Activated T-helper 17 cell treated with anti-CD3 and anti-CD28 coated beads, Interleukin-2, amount 50 U/mL, for 72 hours (primary cell): ENCODE measurements at places on chromosomes 2 and 18. TPM values are rescaled to one million over a fixed set of nuclear protein-coding genes. Genes with fewer than 3 reads are reported as not detected.

Gene PARD3B
- 1.5 TPM for total RNA-seq

GRCh38 chr2:9029721-9030120, 26.2 kb upstream of the MBOAT2 start:
- ATAC-seq: no peak

DNA sequence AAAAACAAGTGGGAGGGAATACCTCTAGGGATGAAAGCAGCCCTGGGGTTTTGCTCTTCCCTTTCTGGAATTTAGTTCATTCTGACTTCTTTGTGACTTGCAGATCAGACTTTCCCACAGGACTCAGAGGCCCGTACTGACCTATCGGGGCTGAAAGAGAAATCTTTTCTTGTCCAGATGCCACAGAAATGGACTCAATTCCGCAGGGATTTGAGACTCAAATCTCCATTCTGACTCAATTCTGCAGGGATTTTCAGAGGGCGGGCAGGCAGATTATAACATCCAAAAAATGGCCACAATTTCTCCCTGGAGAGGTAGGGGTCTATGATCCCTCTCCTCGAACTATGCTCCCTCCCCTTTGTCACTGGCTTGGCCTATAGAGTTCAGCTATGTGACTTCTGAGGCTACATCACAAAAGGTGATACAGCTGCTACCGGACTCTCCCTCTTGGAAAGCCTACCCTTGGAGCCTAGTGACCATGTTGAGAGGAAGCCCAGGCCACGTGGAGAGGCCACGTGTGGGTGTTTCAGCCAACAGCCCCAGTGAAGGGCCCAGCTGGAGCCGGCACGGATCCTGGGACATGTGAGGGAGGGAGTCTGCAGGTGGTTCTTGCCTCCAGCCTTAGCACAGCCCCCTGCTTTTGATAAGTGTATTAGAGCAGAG, 4.8 kb upstream of the EFHD1 start:
- ATAC-seq: no peak

DNA sequence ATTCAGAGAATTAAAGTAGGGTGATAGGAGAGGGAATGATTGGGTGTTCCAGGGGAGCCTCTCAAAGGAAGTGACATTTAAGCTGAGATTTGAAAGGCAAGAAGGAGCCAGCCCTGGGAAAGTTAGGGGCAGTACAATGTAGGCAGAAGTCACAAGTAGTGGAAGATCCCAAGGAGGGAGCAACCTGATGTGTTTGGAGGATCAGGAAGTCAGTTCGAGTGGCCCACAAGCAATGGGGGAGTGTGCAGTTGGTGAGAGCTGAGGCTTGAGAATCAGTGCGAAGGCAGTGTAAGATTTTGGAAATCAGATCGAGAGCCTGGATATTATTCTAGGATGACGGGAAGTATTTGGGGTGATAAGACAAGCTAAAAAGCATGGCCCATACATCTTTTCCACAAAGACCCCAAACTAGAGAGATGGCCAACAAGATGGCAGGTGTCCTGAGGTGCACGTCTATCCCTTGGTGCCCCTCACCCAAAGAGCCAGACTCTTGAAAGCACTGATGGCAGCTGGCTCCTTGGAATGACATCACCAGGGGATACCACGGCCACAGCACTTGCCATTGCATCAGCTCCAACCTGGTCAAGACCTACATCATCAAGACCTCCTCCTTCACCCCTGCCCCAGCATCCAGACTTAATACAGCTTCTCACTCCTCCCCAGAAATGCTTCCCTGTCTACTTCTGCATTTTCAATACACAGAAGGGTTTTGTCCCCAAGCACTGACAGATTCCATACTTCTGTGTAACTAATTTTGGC, 127.3 kb downstream of the BCL2 start:
- ATAC-seq: no peak

- no peak for ATAC-seq
Measured at GRCh38 chr2:205586626-205587025, 95.7 kb upstream of the NRP2 start.

DNA sequence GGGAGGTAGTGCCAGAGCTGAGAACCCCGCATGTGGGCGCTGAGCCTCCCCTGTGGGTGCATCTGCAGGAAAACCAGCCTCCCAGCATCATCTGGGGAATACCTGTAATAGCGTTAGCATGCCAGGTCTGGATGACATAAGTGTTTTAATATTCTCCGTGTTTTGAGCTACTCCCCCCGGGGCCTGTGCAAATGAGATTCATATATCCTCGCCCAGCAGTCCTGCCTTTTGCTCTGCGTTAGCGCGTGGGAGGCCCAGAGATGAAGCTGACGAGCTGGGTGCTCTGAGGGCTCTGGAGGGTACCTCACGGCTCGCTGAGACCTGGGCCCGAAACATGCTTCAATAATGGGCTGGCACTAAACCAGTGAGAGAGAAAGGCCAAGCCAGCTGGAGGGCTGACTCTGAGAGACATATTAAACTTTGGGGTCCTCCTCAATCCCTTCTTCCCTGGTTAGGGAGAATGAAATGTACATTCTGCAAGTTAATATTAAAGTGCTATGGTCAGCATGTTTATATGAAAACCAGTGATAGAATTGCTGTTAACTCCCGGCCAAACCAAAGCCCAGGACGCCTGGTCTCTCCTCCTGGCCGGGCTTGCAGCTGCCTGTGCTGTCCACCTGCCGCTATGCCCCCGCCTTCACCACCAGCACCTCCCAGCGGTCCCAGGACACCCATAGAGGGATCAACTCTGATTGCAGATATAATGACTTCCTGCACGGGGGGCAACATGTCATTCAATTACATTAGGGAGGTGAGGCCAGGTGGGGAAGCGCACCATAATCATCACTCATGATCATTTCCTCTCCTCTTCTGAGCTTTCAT, 77.0 kb downstream of the EDAR start:
- ATAC-seq: no peak
